ENCODE measurements at places on chromosomes 4 and X.

DNA sequence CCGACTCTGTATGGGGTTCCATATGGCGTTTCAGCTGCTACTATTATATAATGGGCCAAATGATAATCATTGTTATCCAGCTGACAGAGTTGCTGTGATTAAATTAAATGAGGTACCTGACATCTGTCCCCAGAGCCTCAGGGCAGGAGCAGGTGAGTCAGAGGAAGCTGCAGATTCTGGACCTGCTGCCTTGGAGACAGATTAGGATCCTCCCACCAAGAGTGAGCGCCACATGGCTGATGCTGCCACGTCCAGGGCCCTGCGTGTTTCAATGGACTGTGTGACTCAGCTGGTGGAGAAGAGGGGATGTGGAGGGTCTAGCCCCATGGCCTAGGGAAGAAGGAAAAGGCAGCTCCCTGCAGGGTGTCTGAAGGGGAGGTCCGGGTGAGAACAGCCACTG is 28.3 kb upstream of the UXT start:
- DNase-seq = no peak

GRCh38 chrX:29136904-29137303 is 549.7 kb downstream of the IL1RAPL1 start:
- DNase-seq = no peak

DNA sequence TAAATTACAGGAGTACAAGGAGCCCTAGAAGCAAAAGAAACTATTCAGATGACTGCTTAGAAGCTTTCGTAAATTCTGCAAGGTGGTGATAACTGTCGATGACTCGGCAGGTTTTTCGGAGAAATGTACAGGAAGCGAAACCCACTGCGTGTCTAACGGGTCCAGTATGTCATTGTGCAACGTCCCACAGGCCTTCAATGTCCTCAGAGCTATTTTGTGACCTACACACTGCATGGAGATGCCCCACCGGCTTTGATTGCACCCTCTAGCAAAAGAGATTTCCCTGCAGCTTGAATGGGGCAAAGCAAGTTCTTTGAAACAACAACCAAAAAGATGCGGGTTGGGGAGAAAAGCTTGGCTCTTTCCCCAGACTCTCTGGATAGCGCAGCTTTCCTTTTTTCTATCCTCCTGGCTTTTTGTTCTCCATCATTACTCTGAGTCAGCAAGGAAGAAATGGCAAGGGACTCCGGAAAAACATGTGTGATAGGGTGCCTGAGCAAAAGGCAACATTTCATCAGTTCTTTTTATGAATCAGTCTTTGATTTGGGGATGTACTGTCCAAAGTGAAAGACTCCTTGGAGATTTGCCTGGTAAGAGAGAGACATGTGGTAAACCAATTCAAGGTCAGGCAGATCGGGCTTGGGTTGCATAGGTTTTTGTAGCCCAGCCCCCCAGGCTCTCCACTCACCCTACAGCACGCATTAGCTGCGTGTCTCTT is 112.0 kb upstream of the TBL1X start:
- DNase-seq = no peak

- no peak for DNase-seq
Measured at GRCh38 chrX:23779025-23779424, 3.9 kb upstream of the SAT1 start.

- no peak for DNase-seq
Measured at GRCh38 chr4:148112231-148112982, 329.8 kb downstream of the NR3C2 start.

- DNase-seq = peak; percentile 75
Measured at GRCh38 chrX:3962511-3963311, 249.3 kb upstream of the PRKX start.

DNA sequence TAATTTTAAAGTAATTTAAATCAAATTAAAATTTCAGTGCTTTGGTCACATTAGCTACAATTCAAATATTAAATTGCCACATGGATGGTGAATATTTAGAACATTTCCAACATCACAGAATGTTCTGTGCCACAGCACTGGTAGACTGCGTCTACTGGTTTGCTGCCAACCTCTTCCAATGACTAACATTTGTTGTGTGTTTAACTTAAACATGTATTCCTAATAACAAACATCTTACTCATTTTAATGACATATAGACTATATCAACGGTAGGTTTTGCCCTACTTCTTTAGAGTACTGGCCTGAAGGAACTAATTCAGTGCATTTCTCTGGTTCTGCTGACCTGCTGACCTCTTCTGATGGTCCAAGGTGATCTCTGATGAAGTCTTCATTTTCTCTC is 157.6 kb downstream of the DCK start:
- DNase-seq = no peak

- DNase-seq = no peak
Measured at GRCh38 chrX:25131055-25131454, 115.3 kb upstream of the ARX start.

DNA sequence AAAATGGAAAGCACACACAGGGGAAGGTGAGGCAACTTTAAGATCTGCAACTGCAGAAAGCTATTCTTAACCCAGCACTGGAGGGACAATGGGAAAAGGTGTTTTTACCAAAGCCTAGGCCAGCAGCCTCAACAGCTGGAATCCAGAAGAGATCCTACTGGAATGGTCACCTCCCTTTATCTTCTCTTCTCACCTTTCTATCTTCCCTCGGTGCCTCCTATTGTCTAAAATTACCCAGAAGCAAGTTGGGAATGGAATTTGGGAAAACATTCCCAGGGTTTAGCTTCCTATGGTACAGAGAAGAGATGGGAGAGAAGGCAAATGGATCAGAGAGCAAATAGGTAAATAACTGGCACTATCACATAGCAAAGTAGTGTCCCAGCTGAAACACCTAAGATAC is 73.1 kb downstream of the TIGD2 start:
- DNase-seq = no peak

DNA sequence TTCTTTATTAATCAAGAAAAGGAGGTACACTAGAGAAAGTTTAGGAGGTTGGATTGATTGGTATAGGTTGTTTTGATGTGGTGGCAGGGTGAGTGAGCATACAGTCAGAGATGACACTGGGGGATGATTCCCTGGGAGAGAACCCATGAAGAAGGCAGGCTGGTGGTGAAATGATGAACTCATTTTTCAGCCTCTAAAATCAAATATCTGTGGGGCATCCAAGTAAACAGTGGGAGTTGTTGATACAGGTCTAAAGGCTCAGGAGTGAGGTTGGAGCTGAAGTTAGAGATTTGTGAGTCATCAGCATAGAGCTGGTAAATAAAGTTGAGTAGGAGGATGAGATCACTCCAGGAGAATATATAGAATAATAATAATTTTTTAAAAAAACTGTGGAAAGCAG is 10.0 kb upstream of the AP1S2 start:
- no peak for DNase-seq

GRCh38 chr4:116573540-116573939 is 511.8 kb downstream of the TRAM1L1 start:
- DNase-seq = no peak

DNA sequence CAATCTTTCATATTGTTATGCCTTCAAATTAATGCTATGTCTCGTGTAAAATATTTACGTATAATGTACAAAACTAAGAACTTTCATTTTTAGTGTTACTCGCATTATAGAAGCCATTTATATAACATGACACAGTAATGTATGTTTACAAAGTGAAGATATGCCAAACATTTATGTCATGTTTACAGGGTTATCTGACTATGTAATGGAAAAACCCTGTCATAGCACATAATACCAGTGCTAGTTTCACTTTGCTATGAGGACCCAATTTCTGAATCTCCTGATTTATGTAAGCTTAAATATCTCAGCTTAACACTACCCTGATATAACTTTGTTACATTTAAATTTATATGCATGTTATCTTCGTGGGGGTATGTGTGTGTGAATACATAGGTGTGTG is 233.1 kb downstream of the FAT4 start:
- no peak for DNase-seq

GRCh38 chr4:146472404-146472803 is 49.3 kb downstream of the SLC10A7 start:
- peak; percentile 94 for DNase-seq

DNA sequence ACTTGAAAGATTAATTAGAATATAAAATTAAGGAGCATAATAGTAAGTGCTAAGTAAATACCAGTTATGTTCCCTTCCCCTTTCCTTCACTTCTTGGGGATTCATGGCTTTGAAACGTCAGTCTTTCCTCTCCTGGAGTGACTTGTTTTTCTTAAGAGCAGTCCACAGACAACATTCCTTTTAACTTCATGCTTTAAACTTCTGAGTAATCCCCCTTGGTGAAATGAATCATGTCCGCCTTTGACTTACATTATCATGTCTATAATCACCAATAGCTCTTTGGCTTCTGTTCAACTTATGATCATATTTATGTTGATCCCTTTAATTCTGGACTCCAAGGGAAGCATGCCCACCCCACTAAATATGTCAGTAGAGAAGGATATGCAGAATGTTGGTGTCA is 1012.1 kb upstream of the SLIT2 start:
- DNase-seq = no peak

- DNase-seq = no peak
Measured at GRCh38 chr4:26361297-26361696, 40.5 kb downstream of the RBPJ start.

DNA sequence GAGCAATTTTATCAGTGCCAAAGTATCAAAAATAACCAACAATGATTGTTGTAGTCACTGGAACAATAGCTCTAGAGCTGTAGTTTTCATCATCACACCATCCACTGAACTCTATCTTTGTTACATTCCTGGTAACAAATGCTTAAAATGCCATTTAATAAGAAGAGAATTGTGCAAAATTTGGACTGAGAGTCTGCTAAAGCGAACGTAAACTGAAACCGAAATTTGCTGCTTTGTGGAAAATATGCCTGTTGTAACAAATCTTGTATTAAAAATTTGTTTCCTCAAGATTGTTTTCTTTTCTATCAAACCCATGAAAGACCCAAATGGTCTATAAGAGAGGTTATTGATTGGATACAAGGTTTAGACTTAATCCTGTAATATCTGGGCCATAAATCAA is 109.3 kb upstream of the TECRL start:
- no peak for DNase-seq

- DNase-seq = no peak
Measured at GRCh38 chrX:104189837-104190236, 23.6 kb downstream of the FAM199X start.

GRCh38 chrX:11138498-11139390 is 27.6 kb downstream of the HCCS start:
- DNase-seq = no peak

GRCh38 chr4:8010618-8011017 is 71.0 kb upstream of the AFAP1 start:
- peak; percentile 99 for DNase-seq

GRCh38 chr4:175109933-175110332 is 191.8 kb downstream of the ADAM29 start:
- no peak for DNase-seq

DNA sequence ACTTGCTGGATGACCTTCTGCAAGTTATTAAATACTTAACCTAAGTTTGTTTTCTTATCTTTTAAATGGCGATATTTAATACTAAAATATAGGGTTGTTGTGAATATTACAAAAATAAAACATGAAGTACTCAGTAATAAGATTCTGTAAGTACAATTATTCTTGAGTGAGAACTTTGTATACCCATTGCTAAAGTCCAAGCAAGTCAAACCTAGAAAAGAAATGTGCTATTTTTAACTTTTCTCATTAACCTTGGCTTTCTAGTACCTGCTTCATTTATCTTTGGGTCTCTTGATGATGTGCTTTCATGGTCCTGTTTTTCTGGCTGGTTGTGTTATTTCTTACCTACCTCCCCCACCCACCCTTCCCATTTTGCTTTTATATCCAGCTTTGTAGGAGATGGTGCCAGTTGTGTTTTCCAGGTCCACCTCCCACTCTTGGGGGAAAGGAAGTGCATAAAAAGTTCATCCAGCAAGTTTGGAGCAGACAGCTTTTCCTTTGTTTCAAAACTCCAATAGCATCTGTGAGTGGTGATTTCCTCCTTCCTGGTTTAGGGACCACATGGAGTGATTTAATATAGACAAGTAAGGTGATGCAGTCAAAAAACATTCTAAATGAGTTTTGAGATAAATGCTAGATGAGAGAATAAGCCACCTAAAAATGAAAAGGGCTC is 7.5 kb upstream of the CXCL8 start:
- DNase-seq = no peak

DNA sequence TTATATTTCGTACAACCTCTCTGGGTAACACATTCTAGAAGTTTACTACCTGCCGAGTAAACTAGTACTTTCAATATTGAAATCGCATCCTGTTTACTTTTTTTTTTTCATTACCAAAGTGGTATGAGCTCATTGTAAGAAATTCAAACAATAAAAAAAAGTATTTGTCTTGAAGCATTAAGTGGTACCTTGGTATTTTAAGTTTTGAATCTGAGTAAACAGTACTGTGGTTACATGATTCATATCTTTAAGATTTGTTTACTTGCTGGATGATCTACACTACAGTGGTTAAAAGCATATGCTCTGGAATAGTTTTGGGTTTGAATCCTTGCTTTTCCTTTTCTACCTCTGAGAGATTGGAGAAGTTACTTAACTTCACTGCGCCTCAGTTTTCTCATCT is 3.8 kb upstream of the MMGT1 start:
- DNase-seq = no peak

DNA sequence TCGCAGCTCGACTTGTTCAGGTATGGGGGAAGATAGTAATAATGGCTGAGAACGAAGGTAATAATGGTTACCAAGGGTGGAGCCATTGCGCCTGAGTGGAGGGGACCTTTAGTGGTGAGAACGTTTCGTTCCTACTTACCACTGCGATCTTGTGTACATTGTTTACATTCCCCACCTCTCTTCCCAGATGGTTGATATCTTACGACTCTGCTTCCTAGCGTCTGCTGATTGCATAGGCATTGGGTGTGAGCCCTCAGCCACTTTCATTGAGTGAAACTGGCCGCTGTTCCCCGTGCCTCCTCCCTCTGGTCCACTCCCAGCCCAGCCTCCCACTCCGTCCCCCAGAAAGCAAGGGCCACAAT is 850 bp downstream of the IGBP1 start:
- no peak for DNase-seq

DNA sequence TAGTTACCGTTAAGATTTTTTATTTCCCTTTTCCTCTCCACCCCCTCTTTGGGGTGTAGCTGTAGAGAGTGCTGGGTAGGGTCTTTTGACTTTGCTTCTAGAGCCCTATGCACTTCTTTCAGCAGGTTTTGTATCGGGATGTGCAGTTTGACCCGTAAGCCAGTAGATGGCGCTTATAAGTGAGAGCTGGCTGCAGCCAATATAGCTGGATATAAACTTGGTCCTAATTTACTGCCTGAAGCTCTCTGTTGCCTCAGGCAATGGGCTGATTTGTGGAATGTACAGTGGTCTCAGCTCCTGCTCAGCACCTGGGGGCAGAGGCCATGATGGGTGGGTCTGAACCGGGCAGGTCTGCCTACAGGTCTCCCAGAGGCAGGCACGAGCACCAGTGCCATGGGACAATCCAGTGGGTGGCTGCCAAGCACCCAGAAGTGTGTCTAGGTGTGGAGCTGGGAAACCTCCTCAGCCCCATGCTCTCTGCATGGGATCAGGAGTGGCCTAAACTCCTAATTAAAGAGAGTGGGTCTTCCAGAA is 146.5 kb downstream of the SPANXN1 start:
- DNase-seq = no peak

GRCh38 chr4:169611157-169611556 is 1.2 kb downstream of the NEK1 start:
- DNase-seq = no peak

GRCh38 chrX:130100180-130100579 is 10.1 kb downstream of the ELF4 start:
- no peak for DNase-seq

Data from NCI-H1417 (cell line).